ENCODE measurements at places on chromosomes 4 and X.

DNA sequence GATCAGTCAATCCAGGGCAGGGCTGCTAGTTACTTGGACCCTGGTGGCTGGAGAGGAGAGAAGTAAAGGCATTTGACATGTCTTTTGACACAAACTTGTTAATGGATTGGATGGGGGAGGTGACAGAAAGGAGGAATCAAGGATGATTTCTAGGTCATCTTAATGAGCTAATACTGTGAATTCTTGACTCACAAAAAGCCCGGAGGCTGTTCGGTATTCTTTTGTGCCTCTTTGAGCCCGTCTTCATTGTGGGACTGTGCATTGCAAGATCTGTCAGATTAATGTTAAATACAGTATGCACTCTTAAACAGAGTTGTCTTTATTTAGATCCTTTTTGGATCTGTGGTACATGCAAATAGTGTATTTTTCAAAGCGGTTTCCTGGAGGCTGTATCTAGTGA, 25.1 kb downstream of the POLA1 start:
- DNase-seq, result no peak

- peak; percentile 8 for DNase-seq
Observed at GRCh38 chrX:100379388-100379986, 30.6 kb downstream of the PCDH19 start.

DNA sequence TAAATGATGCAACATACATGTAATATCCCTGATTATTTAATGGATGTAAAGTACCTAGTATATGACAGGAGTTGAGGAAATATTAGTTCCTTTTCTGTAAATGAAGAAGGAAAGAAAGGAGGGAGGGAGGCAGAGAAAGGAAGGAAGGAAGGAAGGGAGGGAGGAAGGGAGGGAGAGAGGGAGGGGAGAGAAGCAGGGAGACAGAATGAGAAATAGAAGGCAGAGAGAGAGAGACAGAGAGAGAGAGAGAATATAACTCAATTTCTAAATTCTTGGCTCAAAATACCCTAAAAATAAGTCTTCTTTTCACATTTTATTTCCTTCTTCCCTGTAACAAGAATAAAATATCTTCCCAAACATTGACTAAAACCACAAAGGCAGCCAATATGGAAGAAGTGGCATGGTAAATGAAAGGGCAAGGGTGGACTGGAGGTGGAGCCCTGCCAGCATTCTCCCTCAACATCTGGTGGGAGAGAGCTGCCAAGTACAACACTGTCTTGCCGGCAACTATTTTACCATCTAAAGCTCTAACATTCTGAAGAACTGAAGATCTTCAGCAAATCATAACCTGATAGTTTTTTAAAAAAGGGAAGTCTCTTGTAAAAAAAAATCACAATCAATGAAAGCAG, 245.1 kb downstream of the PPP3CA start:
- DNase-seq, result no peak

DNA sequence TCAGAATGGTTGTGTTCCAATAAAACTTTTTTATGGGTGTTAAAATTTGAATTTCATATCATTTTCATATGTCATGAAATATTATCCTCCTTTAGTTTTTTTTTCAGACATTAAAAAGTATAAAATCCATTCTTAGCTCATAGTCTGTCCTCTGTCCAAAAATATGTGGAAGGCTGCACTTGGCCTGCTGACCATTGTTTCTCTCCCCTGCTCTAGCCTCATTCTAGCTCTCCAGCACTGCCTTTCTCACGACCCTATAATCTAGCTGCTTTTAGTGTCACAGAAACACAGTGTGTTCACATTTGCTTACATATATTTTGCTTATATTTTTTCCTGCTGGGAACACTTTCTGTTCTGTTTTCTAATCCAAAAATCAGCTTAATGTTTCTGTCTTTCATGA, 165.0 kb upstream of the ANK2 start:
- DNase-seq, result no peak

GRCh38 chr4:121256887-121257466, 92.9 kb upstream of the TNIP3 start:
- no peak for DNase-seq

DNA sequence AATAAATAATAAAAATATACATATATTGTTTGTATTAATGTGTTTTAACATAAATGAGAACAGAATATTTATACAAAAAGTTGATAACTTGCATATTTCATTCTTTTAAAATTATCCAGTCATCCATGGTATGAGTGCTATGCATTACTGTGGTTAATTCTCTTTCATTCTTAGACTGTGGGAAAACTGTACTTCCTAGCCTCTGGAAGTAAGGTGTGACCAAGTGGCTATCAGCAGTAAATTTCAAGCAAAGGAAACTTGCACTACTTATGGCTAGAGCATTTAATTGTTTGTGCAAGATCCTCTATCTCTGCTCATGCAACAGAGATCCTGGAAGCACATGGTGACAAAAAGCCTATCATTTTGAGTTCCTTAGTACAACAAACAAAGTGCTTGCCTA, 1054.5 kb upstream of the PABPC4L start:
- no peak for DNase-seq

DNA sequence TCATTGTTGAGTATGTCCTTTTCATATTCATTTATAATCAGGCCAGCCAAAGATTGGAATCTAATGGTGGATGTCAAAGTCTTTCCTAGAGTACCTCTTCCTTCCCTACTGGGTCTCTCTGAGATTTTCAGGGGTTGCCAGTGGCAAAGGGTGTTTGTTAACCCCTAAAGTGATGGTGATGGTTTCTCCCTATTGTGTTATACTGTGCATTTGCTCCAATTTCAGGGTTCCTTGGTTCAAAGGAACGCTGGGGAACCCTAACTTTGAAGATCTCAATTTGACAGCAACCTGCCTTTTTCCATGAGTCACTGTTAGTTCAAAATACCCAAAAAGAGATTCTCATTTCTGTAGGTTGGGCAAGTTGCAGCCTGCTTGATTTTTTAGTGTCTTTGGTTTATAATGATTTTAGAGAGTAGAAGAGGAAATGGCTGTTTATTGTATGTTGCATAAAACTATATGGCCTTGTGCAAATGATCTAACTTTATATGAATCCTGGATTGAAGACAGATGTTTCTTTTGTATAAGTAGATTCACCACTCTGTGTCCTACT, 23.0 kb downstream of the GAB1 start:
- no peak for DNase-seq

DNA sequence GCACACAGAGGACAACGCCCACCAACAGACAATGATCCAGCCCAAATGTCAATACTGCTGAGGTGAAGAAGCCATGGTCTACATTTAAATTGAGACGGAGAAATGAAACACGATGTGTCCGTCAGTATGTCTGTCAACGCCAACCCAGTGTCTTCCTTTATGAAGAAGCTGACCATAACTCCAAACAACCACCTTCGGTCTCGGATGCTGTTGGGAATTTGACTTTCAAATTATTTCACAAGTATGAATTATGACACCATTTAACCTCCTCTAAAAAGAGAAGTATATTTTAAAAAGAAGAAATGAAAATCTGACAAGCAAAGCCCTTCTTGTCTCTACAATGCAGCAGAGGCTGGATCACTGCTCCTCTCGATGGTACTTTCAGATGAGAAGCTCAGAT, 123.7 kb upstream of the MAP3K15 start:
- DNase-seq, result no peak

- DNase-seq, result no peak
Observed at GRCh38 chr4:123835831-123836590, 439.4 kb downstream of the SPRY1 start.

GRCh38 chr4:145387079-145387478, 94.6 kb upstream of the SMAD1 start:
- DNase-seq, result no peak

- no peak for DNase-seq
Observed at GRCh38 chrX:46341767-46342322, 203.4 kb downstream of the ZNF674 start.

- DNase-seq, result no peak
Observed at GRCh38 chr4:41897698-41898097, 37.5 kb upstream of the TMEM33 start.

GRCh38 chr4:10063544-10064300, 42.4 kb upstream of the SLC2A9 start:
- peak; percentile 71 for DNase-seq

DNA sequence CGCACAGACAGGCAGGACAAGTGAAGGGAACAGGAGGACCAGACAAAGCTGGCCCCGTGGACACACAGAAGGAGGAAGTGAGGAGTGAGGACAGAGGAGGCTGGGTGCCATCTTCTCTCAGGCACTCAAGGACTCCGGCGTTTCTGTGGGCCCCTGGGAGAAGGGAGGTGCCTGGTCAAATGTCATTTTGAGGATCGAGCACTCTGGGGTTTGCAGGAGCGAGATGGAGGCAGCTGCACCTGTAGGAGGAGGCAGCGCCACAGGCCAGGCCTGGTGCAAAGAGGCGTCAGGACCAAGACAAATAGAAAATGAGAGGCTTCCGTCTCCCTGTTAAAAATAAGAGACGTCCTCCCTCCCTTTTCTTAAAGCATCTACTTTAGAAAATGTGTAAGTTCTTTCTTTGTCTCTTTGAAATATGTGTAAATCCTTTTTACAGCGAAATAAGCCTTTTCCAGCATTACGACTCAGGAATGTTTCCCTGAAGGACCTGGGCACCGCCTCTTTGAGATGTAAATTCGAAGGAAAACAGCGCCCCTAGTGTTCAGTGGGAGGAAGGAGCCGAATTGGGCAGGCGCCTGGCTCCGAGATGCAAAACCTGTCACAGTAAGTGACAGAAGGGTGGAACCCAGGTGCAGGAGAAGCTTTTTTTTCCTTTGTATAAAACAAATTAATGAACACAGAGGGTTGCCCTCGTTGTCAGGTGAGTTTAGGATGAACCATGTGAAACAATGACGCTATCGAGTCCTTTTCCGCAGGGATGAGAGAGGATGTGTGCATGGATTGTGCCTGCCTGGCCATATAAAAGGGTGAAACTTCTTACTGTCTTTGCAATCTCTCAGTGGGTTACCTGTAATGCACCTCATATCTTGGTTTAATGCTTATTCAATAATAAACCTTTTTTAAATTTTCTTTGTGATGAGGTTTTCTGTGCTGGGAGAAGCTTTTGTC, 1.4 kb upstream of the C4orf50 start:
- peak; percentile 55 for DNase-seq

- DNase-seq, result no peak
Observed at GRCh38 chr4:128675083-128675482, 134.4 kb upstream of the JADE1 start.

DNA sequence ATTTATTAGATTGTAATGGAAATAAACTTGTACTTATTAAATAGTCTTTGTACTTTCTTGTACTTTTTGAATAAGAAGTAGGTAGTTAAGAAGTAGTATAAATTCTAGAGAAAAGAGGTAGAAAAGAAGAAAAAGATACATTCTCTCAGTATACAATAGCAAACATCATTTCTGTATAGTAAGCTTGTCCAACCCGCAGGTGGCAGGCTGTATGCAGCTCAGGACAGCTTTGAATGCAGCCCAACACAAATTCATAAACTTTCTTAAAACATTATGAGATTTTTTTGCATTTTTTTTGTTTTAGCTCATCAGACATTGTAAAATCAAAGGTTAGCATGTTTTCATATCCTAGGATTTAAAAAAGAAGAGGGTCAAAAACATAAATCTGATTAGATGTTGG, 441.6 kb downstream of the DTHD1 start:
- no peak for DNase-seq

DNA sequence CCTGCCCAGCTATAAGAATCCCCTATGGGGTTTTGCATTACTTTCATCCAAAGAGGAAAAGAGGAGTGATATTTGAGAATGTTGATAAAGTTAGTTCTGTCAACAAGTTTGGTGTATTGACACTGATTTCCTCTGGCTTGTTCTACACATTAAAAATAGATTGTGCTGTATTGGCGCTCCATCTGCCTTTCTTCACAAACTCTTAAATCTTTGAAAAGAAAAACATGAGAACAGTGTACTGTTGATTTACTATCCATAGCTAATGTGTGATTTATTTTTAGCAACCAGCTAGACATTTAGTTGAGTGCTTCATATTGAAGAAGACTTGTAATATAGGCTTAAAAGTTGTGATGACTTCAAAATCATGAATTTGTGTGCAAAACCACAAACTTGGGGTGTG, 261.2 kb upstream of the ANKRD50 start:
- no peak for DNase-seq

GRCh38 chr4:15898902-15899301, 39.6 kb downstream of the FGFBP1 start:
- no peak for DNase-seq

- DNase-seq, result no peak
Observed at GRCh38 chrX:146934256-146934655, 119.7 kb upstream of the CXorf51A start.

GRCh38 chr4:124806403-124806802, 93.9 kb upstream of the ANKRD50 start:
- no peak for DNase-seq

DNA sequence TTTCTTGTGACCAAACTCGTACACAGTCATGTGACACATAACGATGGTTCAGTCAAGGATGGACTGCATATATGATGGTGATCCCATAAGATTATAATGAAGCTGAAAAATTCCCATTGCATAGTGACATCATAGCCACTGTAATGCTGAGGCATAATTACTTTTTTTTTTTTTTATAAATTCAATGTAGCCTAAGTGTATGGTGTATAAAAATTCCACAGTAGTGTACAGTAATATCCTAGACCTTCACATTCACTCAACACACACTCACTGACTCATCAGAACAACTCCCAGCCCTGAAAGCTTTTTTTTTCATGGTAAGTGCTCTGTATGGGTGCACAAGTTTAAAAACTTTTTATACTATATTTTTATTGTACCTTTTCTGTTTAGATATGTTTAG, 105.0 kb downstream of the AREG start:
- DNase-seq, result no peak

DNA sequence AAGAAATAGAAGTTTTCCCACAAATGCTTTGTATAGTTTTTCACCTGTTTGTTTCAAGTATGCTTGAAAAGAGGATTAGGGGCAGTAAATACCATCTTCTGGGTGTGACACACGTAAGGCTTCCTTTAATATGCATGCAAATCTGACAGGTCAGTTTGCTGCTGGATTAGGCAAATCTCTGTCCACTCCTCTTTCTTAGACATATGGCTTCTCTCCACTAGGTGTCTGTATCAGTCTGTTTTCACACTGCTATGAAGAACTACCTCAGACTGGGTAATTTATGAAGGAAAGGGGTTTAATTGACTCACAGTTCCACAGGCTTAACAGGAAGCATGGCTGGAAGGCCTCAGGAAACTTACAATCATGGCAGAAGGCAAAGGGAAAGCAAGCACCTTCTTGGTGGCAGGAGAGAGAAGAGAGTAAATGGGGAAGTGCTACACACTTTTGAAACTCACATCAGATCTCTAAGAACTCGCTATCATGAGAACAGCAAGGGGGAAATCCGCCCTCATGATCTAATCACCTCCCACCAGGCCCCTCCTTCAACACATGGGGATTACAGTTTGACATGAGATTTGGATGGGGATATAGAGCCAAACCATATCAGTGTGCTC, 66.9 kb downstream of the TAB3 start:
- no peak for DNase-seq
